Stimulated activated CD8-positive, alpha-beta memory T cell treated with anti-CD3 and anti-CD28 coated beads, Interleukin-2, amount 100 ng/mL, for 1 hour (primary cell): ENCODE measurements at places on chromosomes 13 and 19.
A peak's percentile ranks its signal among the peaks of the same experiment; 100 is the strongest.

GRCh38 chr19:6739390-6739882 lies at the start of gene TRIP10:
TRIP10 (plus strand) TSS chr19:6739680; CDS start chr19:6739762, 82 bp downstream.
- DNase-seq: peak; percentile 61

- no peak for DNase-seq
Observed at GRCh38 chr13:43676320-43676719, 110.5 kb downstream of the ENOX1 start.

GRCh38 chr13:51323824-51324511 lies 15.5 kb upstream of the SERPINE3 start:
- no peak for DNase-seq

DNA sequence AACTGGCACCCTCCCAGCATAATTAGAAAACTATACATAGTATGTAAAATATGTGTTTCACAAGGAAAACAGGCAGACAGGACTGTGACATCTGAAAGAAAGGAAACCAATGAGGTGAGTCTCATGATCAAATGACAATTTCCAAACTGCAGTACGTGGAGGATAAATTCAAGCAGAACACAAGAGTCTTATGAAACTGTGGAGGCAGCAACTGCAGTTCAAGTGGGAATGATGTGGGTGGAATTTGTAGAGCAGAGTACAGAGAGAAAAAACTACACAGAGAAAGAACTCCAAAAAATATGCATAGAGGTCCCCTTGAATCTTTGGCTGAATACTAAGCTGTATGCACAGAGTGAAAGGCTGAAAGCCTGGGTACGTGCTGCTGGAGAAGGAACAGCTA lies 9.7 kb downstream of the SIGLEC6 start:
- no peak for DNase-seq

DNA sequence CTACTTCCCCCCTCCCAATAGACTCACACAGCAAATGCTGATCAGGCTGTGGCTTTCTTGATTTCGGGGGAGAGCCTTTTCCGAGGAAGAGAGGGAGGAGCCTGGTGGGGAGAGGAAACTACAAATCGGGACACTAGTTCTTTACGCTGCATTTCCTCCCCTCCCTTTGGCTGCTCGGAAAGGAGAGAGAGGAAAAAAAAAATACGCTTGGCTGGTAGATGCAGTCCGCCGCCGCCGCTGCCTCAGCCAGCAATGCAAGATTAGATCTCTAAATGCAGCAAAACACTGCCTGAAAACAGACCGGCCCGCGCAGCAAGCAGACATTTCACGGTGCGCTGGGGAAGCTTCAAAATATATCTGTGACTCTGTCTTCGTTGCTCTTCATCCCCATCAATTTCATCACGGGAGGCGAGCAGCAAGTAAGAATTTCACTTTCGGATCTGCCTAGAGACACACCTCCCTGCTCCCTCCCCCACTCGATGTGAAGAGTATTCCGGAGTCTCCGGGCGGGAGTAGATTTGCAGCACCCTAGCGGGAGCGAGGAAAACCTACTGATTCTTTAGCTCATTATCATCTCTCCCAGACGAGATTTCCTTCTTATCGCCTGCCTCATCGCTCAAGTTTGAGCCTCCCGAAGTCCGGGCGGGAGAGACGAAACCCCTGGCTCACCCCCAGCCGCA lies at the start of gene PCDH17:
PCDH17 (plus strand) TSS at position 149 of the 680 bp plus-strand sequence. CDS start 803 bp downstream, outside the sequence.
- DNase-seq: no peak

DNA sequence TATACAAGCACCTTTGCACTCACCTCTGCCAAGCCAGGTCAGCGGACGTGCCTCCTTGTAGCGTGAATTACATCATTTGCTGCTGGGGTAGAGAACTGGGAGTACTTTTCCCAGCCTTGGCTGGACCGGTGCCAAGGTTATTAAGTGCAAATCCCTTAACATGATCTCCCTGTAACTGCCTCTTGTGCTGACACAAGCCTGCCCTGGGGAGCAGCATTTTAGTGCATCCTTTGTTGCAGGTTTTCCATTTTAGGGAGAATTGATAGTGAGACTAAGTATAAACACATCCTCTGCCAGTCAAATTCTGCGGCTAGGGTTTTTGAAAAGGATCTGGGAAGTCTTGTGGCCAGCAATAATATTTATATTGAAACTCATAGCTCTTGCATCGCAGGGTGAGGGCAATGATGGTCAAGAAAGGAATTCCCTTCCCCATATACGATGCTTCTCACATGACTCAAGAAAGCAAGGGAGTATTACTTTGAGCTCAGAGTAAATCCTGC lies 32.7 kb upstream of the DCLK1 start:
- no peak for DNase-seq

- DNase-seq: no peak
Observed at GRCh38 chr13:65582160-65582559, 1648.0 kb downstream of the PCDH9 start.

GRCh38 chr13:112806739-112807652 lies 117.2 kb downstream of the ATP11A start:
- no peak for DNase-seq

DNA sequence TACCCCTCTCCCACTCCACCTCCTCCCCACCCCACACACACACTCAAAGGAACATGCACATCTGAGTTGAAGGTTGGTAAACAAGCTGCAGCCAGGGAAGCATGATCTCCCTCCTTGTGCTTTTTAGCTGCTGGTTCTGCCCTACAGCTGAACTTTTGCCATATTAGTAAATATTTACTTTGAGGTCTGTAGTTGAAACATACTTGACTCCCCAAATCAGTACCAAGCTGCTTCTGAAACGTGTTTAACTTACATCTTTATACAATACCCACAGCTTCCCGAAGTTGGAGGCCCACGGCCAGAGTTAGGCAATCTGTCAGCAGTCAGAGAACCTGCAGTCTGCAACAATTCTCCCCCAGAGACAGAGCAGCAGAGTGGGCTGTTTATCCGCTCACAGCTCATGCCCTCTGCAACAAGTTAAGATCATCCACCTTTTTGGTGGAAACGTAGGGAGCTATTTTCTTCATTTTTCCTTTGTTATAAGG lies 1.5 kb upstream of the PCDH20 start:
- no peak for DNase-seq

GRCh38 chr13:21089830-21090229 lies 28.4 kb upstream of the LATS2 start:
- DNase-seq: no peak

- DNase-seq: peak; percentile 65
Observed at GRCh38 chr13:45047394-45048310, 58.3 kb downstream of the GPALPP1 start.

- no peak for DNase-seq
Observed at GRCh38 chr13:113791226-113791625, 32.2 kb downstream of the TMEM255B start.

DNA sequence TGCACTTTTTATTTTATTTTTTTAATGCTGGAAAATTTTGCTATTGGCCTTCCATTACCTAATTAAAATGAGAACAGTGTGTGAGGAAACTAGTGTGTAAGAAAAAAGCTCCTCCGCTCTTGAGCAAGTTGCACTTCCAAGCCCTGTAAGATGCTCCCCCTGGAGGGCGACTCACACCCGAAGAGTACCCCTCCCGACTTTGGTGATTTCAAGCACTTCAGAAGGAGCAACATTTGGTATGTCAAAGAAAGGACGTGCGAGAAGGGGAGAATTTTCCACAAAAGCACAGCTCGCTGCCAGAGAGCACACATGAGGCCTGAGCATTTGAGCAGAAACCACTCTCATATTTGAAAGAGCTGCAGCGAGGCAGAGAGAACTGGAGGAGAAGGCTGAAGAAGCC lies 504.4 kb downstream of the FGF9 start:
- no peak for DNase-seq

GRCh38 chr19:45825917-45826893 lies 11.1 kb upstream of the RSPH6A start:
- no peak for DNase-seq

- no peak for DNase-seq
Observed at GRCh38 chr13:89052699-89053098, 1381.5 kb downstream of the SLITRK5 start.

DNA sequence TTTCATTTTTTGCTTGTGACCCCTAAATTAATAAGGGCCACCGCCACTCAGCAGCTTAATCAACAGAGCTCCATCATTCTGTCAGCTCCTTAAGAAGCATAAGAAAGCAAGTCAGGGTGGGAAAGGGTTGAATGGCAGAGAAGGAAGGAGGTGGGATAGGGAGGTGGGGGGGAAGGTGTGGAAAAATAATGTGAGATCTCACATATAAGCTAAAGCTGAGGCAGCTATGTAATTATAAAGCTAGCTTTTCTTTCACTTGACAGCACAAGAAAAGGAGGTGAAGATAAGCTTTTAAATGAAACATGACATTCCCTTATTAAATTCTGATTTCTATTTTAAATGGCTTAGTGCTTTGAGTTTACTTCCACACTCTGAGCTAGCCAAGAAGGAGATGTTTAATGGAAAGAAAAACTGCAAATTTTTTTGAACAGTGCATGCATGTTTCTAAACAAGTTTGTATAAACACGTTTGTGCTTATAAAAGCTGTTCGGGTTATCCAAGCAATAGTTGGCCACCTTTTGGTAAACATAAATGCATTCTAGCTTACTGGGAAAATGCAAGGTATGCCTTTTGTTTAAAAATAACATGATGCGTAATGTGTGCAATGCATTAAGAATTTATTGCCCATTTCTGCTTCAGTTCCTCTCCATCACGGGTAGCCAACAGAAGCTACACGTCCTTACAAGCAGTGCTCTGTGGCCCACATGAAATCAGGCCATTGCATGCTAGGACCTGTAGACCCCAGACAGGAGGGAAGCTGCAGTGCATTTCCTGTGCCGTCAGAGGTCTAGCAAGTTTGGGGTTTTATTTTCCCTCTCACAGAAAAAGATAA lies 96.2 kb downstream of the LHFPL6 start:
- no peak for DNase-seq

DNA sequence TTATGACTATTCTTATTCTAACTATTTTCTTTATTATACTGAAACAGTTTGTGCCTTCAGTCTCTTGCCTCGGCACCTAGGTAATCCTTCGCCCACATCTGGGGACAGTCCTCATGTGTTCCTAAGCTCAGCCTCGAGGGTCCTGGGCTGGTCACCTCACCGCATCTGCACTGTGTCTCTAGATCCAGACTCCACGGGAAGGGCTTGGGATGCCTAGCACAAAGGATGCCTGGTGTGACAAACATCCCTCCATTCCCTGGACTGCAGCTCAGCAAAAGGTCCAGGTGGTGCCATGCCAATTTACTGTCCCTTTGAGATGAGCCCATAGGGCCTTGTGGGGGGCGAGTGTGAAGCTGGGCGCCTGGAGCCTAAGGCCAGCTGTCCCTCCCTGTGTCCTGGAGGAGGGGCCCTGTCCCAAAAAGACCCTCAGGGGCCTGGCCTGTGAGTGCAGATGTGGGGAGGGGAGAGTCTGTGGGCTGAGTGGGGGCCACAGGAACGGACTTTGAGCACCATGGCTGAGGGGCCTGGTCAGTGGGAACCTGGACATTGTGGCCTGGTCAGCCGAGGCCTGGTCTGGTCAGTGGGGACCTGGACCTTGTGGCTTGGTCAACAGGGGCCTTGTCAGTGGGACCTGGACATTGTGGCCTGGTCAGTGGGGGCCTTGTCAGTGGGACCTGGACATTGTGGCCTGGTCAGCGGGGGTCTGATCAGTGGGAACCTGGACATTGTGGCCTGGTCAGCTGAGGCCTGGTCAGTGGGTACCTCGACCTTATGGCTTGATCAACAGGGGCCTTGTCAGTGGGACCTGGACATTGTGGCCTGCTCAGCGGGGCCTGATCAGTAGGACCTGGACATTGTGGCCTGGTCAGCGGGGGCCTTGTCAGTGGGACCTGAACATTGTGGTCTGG lies 45.1 kb upstream of the TPM4 start:
- no peak for DNase-seq

GRCh38 chr13:97242755-97243497 lies 20.8 kb downstream of the MBNL2 start:
- no peak for DNase-seq

DNA sequence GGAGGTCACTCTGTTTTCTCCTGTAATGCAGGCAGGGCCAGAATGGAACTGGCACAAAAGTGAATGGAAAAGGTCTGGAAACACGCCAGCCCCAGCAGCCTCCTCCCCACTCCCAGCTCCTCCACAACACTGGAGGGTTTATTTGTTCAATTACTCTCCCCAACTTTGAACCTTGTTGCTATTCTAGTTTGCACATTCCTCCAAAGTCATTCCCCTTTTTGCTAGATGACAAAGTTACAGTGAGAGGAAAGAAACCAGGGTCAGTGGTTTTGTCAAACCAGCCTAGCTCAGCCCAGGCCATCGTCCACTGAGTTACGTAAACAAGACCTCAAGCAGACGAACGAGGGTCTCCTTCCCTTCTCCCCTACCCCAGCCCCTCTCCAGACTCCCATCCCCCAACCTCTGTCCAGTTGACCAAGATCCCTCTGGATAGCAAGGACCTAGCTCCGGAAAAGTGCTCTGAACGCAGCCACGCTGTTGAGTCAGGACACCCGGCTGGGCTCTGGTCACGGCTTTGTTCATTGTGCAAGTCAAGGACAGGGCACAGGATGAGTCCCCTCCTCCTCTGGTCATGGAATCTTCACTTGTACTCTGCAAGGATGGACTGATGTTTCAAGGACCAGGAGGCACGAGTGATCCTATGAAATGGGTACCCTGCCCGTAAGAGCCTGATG lies 180.0 kb downstream of the USP12 start:
- no peak for DNase-seq

DNA sequence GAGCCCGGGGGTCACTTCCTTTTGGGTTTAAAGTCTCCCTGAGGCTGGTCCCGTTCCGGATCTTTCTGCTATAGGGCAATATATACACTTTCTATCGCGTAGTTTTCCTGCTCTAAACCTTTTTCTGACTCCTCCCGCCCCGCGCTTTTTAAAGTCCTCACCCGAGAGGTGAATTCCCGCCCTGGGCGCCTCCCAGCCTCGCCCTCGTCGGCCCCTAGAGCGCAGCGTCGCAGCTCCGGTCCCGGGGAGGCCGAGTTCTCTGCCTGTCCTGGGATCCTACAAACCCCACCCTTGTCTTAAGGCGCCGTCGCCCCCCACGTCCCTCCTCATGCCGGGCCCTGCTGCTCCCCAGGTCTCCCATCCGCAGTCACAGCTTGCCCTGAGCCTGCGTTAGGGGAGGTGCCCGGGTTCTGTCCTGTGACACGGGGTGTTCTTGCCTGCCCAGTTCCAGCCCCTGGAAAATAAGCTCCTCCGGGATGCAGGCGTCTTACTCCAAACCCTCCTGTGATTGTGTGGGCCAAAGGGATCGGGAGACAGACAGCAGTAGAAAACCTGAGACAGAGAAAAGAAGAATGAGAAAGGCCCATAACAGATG lies 491 bp downstream of the ZNF525 start:
- DNase-seq: no peak

DNA sequence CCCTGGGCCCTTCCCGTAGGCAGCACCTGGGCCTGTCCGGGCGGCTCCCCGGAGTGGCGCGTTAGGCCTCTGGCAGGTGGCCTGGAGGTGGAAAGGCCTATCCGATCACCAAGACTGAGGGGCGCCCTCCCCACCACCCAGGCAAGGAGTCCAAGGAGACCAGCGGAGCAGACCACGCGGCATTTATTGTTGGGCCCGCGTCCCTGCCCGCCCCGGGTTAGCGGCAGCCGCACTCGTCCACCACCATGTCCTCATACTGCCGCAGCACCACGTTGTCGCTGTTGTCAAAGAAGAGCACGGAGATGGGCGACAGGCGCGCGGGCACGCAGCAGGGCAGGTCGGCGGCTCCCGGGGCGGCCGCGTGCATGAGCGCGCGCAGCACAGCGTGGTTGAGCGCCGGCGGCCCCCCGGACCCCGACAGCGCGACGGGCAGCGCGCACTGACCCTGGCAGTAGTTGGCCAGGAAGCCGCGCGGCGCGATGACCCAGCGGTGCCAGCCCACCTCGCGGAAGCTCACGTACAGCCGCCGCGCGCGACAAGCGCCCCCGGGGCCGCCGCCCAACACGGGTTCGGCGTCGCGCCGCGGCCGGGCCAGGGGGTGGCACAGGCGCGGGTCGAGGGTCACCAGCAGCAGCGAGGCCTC lies 27.5 kb downstream of the CERS1 start:
- DNase-seq: no peak
